ENCODE measurements at places on chromosomes 2 and 18.

DNA sequence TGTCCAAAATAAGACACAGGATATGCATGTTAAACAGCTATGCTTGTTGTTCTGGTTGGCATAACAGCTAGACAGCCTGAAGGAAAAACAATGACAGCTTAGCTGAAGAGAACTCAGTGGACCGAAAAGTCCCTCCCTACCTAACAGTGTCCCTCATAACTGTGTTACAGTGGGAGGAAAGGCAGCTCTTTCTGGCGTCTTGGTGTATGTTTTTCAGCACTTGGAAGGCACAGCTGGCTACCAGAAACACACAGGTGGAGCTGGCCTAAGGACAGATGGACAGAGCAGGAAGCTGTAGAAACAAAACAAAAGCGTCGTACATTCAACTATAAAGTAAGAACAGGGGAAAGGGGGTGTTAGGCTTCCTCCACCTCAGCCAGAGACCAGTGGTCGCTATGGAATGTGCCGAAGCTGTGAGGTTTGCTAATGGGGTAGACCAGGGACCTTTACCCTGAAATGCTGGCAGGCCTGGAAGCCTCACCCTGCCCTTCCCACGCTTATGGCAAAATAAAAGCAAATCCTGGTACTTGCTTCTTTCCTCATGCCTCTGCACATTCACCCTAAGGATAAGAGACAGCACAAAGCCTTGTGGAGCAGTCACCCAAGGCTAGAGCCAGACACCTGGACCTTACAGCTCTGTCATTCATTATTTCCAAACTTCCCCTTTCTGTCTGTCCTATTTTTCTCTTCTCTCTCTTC lies 103.5 kb upstream of the TRIB2 start:
- no peak for DNase-seq

GRCh38 chr18:13387855-13388548 lies 169.4 kb downstream of the LDLRAD4 start:
- no peak for DNase-seq

DNA sequence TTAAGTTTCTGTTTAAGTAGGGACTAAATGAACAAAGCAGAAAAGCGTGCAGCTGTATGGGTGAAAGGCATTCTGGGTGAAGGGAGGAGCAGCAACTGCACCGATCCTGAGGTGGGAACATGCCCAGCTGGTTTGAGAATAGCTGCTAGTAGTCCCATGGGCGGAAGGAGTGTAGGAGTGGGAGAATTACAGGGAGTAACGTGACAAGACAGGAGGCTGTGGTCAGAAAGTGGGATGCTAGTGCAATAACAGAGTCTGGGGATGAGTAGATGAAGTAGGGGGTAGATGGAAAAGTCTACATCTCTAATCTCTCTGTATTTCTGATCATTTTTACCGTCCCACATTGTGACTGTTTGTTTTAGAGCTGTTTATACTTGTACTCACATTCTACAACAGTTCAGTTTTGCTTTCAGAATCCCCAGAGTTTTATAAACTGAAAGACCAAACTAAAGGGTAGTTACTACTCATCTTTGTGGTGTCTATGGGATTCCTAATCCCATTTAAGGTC lies 118.9 kb downstream of the LCLAT1 start:
- no peak for DNase-seq

- DNase-seq: no peak
Observed at GRCh38 chr2:85353876-85354285, 447 bp downstream of the RETSAT start.

GRCh38 chr18:77136871-77137665 lies 4.5 kb upstream of the MBP start:
- no peak for DNase-seq

GRCh38 chr2:27351802-27352598 lies 4.6 kb downstream of the GTF3C2 start:
- no peak for DNase-seq

DNA sequence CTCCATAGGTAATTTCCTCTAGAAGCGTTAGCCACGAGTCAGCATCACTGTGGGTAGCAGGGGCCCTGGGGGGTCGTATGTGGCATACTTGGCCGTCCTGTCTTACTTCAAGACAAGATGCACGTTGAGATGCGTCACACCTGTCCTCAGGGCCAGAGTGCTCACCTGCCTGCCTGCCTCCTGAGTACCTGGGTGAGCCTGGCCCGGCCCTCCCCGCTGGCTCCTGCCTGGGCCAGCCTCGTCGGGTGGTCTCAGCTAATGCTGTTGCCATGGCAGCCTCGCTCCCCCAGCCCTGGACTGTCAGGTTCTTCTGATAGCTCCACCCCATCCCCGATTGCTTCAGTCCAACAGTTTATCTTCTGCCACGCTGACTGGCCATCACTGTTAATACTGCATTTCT lies 232.4 kb downstream of the GBX2 start:
- DNase-seq: no peak

- DNase-seq: no peak
Observed at GRCh38 chr2:170361090-170361936, 183.4 kb downstream of the MYO3B start.

GRCh38 chr2:200943527-200944105 lies 19.8 kb downstream of the ORC2 start:
- DNase-seq: no peak

GRCh38 chr2:241968417-241968816 lies 98.9 kb downstream of the RTP5 start:
- no peak for DNase-seq

- no peak for DNase-seq
Observed at GRCh38 chr2:186751790-186752189, 57.9 kb downstream of the FAM171B start.

- no peak for DNase-seq
Observed at GRCh38 chr18:37408676-37409265, 156.8 kb downstream of the CELF4 start.
